Neural progenitor cell (in vitro differentiated cells): ENCODE measurements at places on chromosomes 12 and 14.

GRCh38 chr12:98754095-98754494 lies 109.0 kb downstream of the APAF1 start:
- DNase-seq: no peak

DNA sequence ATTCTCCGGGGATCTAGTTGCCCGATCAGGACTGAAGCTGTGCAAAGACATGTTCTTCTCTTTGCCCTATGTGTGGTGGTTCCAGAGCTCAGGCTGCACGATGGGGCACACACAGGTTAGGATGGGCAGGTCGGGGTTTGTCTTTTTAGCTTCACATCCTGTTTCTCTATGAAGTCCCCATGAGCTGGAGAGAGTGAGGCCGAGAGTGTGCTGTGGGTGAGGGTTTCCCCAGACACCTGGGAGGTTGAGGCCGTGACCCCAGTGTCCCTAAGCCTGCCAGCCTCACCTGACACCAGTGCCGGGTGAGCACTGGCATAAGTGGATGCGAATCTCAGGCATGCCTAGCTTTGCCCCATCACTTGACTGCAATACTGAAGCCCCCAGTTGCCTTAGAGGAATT lies 32.9 kb upstream of the IGF1 start:
- no peak for DNase-seq

DNA sequence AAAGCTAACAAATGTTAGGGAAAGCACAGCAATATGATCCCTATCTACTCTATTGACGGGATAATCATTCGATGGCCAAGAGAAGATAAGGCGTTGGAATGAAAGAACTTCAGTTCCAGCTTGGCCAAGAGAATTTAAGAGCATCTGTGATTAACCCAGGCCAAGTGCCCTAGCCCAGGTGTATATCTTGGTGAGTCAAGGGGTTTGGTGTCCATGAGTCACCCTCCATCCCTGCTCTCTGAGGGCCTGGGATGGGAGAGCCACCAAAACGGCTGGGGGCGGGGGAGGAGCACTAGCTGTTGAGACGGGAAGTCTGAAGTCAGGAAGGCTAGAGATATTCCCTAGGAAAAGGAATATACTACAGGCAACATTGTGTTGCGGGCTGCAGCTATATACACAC lies 13.0 kb downstream of the TBPL2 start:
- DNase-seq: no peak

GRCh38 chr12:25744313-25744712 lies 191.2 kb upstream of the LMNTD1 start:
- DNase-seq: no peak

DNA sequence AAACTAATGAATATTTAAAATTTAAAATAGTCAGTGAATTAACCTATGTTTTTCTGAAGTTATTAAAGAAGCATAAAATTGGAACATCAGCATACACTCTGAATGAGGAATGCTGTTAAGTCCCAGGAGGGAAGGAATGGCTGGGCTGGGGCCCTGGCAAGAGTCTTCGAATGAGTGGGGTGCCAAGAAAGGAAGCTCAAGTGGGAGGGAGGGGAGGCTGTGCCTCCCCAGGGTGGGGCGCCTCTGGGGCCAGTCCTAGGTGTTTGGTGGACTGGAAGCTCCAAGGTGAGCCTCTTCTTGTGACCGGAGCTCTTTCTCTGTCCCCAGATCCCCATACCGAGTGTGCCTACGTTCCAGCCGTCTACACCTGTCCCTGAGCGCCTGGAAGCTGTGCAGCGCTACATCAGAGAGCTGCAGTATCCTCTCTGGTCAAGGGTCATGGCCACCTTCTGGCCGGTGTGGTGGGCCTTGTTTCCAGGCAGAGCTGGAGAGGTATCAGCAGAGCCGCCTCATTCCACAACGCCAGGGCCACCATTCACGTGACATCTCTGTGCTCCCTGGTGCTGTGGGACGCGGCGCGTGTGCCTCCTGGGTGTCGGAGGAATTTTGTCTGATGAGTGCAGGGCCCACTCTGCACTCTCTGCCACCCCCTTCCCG lies 8.5 kb downstream of the VASH1 start:
- DNase-seq: no peak

- no peak for DNase-seq
Observed at GRCh38 chr12:47017901-47018475, 61.4 kb upstream of the PCED1B start.

GRCh38 chr12:25839470-25839869 lies 119.0 kb upstream of the RASSF8 start:
- no peak for DNase-seq

- DNase-seq: no peak
Observed at GRCh38 chr12:127079636-127080035, 1187.3 kb upstream of the TMEM132C start.

GRCh38 chr12:2841056-2841650 lies 6.3 kb upstream of the NRIP2 start:
- DNase-seq: no peak

DNA sequence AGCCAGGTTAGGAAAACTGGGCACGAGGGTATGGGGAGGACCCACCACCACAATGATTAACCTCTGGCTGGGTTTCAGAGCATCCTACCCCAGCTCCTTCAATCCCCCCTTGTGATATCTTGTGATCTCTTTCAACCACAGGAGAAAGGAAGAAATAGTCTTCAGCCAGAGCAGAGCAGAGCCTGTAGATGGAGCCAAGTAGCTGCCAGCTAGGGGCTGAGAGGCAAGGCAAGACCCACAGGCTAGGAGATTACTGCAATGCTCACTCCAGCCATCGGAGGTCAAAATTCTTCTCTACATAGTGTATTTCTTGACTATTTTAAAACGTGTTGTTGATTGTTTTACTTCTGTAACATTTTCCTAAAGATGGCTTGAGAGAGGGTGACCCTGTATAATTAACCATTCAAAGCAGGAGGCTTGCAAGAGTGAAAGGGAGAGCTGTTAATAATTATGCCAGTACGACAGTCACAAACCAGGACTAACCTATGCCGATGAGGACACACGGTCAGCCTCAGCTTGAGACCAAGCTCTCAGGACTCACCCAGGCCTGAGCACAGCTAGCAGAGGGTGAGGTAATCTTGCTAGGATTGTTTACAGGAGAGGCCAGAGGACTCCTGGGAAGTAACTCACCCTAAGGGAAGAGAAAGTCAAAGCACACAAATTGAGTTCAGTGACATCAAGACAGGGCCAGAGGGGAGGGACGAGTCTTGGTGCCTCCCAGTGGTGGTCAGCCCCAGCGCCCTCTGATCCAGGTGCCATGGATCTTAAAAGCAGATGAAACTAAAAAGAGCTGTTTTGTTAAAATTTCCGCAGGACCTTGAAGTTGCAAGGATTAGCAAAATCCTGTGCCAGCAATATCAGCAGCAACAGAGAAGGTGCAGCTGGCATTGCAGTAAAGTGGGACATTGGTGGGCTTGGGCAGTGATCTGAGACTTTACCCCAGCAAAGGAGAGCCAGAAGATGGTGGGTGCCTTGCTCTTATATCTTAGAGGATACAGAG lies 29.8 kb upstream of the CDKN3 start:
- peak; percentile 72 for DNase-seq

GRCh38 chr14:101508196-101508947 lies 52.9 kb upstream of the DIO3 start:
- DNase-seq: no peak

- DNase-seq: peak; percentile 63
Observed at GRCh38 chr12:4383304-4383865, 3.9 kb upstream of the FGF23 start.

GRCh38 chr12:9902539-9903228 lies 21.4 kb downstream of the KLRF2 start:
- peak; percentile 83 for DNase-seq

GRCh38 chr14:46686652-46687051 lies 35.1 kb upstream of the RPL10L start:
- DNase-seq: no peak

- DNase-seq: no peak
Observed at GRCh38 chr14:86942936-86943335, 1050.0 kb downstream of the GALC start.

GRCh38 chr12:121166356-121166755 lies 33.7 kb downstream of the P2RX7 start:
- no peak for DNase-seq

DNA sequence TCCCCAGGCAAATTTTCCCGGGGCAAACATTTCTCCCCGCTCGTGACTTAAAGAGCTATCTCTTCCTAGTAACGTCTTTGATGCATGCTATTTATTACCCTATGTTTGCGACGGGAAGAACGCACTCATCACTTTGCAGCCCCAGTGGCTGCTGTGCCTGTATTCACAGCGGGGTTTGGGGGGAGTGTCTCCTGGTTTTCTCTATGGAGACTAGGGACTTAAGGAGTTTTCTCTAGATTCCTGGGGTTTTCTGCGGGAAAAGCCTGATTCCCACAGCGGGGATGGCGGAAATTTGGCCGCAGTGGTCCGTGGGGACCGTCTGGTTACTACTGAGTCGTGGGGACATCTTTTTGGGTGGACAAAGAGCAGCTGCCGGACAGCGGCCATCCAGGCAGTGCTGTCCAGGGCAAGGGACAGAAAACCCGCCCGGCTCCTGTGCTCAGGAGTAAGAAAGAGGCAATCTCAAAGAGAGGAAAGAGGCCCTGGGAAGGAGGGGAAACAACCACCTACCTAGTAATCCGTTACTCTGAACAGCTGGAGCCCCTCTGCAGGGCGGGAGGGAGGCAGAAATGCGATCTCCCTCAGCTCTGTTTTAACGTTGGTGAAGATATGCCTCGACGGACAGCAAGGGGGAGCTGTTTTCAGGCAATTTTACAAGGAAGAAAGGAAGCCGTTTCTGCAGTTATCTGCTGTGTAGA lies 771 bp upstream of the AVPR1A start:
- peak; percentile 88 for DNase-seq

DNA sequence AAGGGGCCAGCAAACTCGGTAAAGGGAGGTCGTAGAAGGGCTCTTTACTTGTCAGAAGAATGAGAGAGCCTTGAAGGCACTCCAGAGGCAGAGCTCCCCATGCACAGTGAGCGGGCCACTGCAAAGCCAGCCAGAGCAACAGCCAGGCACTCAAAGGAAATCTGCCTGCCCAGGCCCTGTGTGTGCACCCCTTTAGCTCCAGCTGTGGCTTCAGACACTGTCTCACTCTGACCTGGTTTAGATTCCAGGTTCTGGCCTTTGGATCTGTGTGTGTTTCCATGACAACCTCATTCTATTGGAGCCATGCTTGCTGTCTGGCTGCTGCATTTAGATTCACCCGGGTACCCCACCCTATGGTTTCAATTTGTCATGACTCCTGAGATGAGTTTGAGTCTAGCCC lies 170.3 kb downstream of the CAPZA3 start:
- DNase-seq: no peak

- DNase-seq: no peak
Observed at GRCh38 chr14:70489579-70490200, 37.7 kb downstream of the ADAM21 start.

DNA sequence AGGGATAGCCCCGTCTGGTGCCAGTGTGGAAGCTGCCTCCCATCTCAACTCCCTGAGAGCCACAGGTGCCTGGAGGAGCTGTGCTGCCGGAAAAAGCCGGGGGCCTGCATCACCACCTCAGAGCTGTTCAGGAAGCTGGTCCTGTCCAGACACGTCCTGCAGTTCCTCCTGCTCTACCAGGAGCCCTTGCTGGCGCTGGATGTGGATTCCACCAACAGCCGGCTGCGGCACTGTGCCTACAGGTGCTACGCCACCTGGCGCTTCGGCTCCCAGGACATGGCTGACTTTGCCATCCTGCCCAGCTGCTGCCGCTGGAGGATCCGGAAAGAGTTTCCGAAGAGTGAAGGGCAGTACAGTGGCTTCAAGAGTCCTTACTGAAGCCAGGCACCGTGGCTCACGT lies 25.5 kb upstream of the P2RX4 start:
- DNase-seq: no peak

DNA sequence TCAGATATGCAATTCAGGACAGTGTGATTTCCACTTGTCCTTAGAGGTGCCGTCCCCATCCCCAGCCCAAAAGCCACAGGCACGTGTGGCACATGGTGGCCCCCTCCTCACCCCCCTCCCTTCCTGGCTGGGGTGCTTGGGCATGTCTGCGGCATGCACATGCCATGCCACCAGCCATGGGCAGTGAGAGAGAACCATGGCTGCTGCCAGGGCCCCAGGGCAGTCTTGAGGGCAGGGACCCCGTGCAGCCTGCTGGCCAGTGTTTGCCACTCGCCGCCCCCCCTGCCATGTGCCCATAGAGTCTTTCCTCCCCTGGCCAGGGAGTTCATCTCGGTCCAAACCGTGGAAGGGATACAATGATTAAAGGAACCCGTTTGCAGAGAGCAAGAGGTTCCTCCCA lies 41.5 kb downstream of the TNFAIP2 start:
- DNase-seq: no peak

DNA sequence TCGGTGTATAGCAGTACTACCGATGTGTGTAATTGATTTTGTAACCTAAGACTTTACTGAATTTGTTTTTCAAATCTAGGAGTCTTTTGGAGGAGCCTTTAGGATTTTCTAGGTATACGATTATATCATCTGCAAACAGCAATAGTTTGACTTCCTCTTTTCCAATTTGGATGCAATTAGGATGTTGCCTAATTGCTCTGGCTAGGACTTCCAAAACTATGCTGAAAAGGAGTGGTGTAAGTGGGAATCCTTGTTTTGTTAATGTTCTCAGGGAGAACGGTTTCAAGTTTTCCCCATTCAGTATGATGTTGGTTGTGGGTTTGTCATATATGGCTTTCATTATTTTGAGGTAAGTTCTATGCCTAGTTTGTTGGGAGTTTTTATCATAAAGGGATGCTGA lies 171.6 kb upstream of the PDE3A start:
- no peak for DNase-seq
